ENCODE measurements at places on chromosomes 6 and 20. TPM values are rescaled to one million over a fixed set of nuclear protein-coding genes. Genes with fewer than 3 reads are reported as not detected.

The TUBB1 gene
- total RNA-seq: 0.15 TPM

The SRMS gene
- total RNA-seq: not detected

The GLYATL3 gene
- total RNA-seq: not detected

The UBE3D gene
- total RNA-seq: 3.1 TPM

The GPX5 gene
- total RNA-seq: not detected

The TINAG gene
- 0.39 TPM for total RNA-seq

GRCh38 chr20:61673152-61673847 lies 392.4 kb downstream of the TAF4 start:
- no peak for DNase-seq

DNA sequence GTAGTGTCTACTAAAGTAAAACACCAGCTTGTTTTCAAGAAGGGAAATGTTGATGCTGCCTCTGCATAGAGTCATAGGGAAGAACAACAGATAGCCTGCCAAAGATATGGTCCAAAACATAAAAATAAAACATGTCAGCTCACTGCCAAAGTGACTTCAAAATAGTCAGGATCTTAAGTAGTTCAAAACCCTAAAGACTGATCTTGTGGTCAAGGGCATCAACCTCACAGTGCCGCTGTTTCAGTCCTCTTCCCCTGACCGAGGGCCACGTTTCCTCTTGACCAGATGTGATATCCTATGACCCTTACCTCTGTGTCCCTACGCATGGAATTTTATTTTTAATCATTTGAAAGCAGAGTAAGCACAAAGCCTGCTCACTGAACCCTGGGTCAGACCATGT lies 104.2 kb upstream of the CNKSR3 start:
- no peak for DNase-seq

GRCh38 chr6:42440027-42440426 lies 11.7 kb downstream of the TRERF1 start:
- DNase-seq: no peak

- no peak for DNase-seq
These were observed 56.5 kb downstream of the DLL1 start for GRCh38 chr6:170234419-170234818.

DNA sequence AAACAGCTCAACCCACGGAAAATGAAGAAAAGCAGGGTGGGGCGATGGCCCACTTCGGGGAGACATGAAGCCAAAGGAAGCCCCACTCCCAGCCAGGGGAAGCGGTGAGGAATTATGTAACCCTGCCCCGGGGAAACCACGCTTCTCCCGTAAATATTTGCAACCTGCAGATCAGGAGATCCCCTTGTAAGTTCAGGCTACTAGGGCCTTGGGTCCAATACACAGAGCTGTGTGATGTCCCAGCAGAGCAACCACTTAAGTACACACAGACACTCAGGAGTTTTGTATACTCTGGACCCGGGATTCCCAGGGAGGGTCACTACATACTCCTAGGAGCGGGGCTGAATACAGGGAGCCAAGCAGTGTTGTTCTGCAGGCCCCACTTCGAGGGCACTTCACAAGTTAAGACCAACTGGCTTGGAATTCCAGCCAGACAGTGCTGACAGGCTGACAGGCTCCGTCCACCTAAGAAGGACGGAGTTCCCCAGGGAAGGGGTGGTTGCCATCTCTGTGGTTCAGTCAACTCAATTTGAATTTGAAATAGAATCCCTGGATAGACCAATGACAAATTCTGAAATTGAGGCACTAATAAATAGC lies 301.4 kb upstream of the THEMIS start:
- no peak for DNase-seq
